ENCODE measurements at places on chromosomes 4 and X.

DNA sequence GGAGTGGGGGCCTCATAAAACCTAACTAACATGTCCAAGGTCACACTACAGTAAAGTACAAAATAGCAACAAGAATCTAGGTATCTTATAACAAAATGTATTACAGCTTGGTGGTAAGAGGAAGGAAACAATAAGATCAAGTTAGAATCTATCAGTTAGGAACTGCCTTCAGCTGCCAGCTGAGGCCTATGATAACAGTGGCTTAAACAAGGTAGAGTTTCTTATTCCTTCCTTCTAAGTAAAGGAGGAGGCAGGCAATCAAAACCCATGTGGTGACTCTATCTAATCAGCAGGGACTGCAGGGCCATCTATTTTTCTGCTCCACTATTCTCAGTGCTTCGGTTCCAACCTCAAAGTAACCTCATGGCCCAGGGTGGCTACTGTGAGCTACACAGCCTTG lies 10.9 kb downstream of the SH3D19 start:
- DNase-seq, result no peak

DNA sequence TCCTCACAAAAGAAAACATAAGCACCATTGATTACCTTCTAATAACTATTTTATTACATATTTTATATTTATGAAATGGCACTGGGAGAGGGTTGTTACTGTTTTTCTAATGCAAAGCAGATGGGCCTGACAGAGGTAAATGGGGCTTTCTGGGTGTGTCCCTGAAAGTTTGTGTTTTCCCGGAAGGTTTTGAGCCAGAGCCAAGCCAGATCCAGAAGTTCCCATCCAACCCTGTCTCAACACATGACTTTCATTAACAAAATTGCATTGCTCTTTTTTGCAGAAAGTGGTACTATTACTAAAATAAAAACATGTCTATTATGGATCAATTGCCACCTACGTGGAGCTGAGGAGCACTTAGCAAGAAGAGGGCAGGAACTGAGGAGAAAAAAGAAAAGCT lies 181.3 kb downstream of the RAB28 start:
- no peak for DNase-seq

- DNase-seq, result peak; percentile 9
These were observed 76.0 kb downstream of the SPIN4 start for GRCh38 chrX:63275127-63275526.

GRCh38 chrX:13489454-13489853 lies 79.9 kb upstream of the EGFL6 start:
- DNase-seq, result peak; percentile 59
